Airway epithelial cell (primary cell): ENCODE measurements at places on chromosomes 7 and 10. TPM values are rescaled to one million over a fixed set of nuclear protein-coding genes. Genes with fewer than 3 reads are reported as not detected.

The ASAH2 gene
- total RNA-seq: 0.63 and 5.0 TPM in 2 replicates

The STAG3 gene
- 0.07 and 0.14 TPM in 2 replicates for total RNA-seq

The ANLN gene
- total RNA-seq: 90.5 and 116 TPM in 2 replicates

The CFAP70 gene
- 0.33 and 0.42 TPM in 2 replicates for total RNA-seq

The TMEM229A gene
- not detected in 2 replicates for total RNA-seq

The ANK3 gene
- 20.2 and 22.6 TPM in 2 replicates for total RNA-seq
